Activated CD4-positive, alpha-beta T cell treated with anti-CD3 and anti-CD28 coated beads for 36 hours (primary cell): ENCODE measurements at places on chromosomes 3 and 15. TPM values are rescaled to one million over a fixed set of nuclear protein-coding genes. Genes with fewer than 3 reads are reported as not detected.
A peak's percentile ranks its signal among the peaks of the same experiment; 100 is the strongest.

- DNase-seq = no peak
- H3K4me3 ChIP-seq = no peak overlapping the region
These were observed 84.7 kb downstream of the FGF12 start for GRCh38 chr3:192642651-192643050.

- no peaks in the 10 kb centered on the region for H3K4me1 ChIP-seq
- no peak for DNase-seq
- H3K27me3 ChIP-seq = no peaks in the 10 kb centered on the region
- no peaks in the 10 kb centered on the region for H3K36me3 ChIP-seq
- no peak overlapping the region for H3K27ac ChIP-seq
- no peak overlapping the region for H3K4me3 ChIP-seq
These were observed 179.6 kb downstream of the EPHB1 start for GRCh38 chr3:134974624-134975023.

PLCB2 gene
- 86.8 TPM for total RNA-seq

TMC3 gene
- not detected for total RNA-seq

DNA sequence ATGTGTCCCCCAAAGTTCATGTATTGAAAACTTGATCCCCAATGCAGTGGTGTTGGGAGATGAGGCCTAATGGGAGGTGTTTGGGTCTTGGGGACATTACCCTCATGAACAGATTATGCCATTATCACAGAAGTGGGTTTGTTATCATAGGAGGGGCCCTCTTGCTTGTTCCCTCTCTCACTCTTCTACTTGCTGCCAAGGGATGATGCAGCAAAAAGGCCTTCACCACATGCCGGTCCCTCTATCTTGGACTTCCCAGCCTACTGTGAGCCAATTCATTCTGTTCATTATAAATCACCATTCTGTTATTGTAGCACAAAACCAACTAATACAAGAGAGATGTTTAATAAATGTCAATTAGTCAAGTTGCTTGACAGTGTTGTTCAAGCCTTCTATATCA lies 47.2 kb downstream of the FAM227B start:
- no peak overlapping the region for H3K27ac ChIP-seq
- H3K4me3 ChIP-seq = no peak overlapping the region
- no peaks in the 10 kb centered on the region for H3K27me3 ChIP-seq
- peaks cover 2% of the 10 kb centered on the region for H3K4me1 ChIP-seq
- H3K36me3 ChIP-seq = peaks cover 31% of the 10 kb centered on the region

PTX3 gene
- total RNA-seq = 0.18 TPM

DNA sequence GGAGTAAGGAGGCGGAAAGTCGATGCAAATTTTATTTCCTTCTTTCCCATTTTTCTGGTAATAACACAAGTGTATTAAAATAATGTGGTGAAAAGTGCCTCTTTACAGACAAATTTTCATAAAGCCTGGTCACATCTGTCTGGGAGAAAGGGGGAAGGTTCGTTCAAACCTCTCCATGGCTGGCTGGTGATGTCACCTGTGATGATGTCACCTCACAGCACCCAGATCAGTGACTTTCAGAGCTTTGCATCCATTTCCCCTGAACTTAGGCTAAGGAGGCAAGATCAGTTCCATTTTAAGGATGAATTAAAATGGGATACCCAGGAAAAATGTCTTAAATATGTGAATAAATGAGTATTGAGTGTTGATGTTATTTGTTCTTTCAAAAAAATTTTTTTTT lies 34.1 kb downstream of the ATP10A start:
- no peaks in the 10 kb centered on the region for H3K27me3 ChIP-seq
- no peak overlapping the region for H3K4me3 ChIP-seq
- no peak overlapping the region for H3K27ac ChIP-seq
- no peak for DNase-seq

GRCh38 chr3:55654123-55654760 lies 167.1 kb upstream of the WNT5A start:
- no peaks in the 10 kb centered on the region for H3K27me3 ChIP-seq
- H3K4me3 ChIP-seq = no peak overlapping the region
- no peaks in the 10 kb centered on the region for H3K36me3 ChIP-seq
- H3K27ac ChIP-seq = no peak overlapping the region

SLC22A14 gene
- total RNA-seq = not detected

DNA sequence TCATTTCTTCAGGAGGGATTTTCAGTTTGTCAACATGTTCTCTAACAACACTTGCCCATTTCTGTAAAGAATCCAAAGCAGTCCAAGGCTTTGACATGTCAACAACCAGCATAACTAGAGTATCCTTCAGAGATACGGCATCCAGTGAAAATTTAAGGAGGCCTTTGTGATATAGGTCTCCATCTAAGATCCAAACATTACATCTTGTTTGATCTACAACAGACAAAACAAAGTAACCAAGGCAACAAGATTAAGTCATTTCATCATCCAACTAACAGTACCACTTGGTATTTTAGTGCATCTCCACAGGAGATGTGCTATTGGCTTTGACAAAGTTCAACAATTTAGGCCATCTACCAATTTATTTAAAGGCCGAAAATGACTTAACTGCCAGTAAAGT lies 25.8 kb downstream of the DYNC1LI1 start:
- no peak overlapping the region for H3K4me3 ChIP-seq
- H3K4me1 ChIP-seq = peaks cover 16% of the 10 kb centered on the region
- peak overlapping the region; percentile 68 for H3K27ac ChIP-seq
- no peaks in the 10 kb centered on the region for H3K27me3 ChIP-seq
- DNase-seq = no peak

PLA2G4E gene
- total RNA-seq = not detected
